Esophagus muscularis mucosa (tissue), 4 donors: ENCODE measurements at places on chromosomes 1 and 21. TPM values are rescaled to one million over a fixed set of nuclear protein-coding genes. Genes with fewer than 3 reads are reported as not detected.

- no peak for DNase-seq
- H3K27ac ChIP-seq: no peak overlapping the region
- H3K4me1 ChIP-seq: peaks cover 14% of the 10 kb centered on the region
- no peak overlapping the region for H3K4me3 ChIP-seq
- H3K36me3 ChIP-seq: no peaks in the 10 kb centered on the region
Observed at GRCh38 chr1:246095443-246095842, 411.6 kb downstream of the SMYD3 start.

DNA sequence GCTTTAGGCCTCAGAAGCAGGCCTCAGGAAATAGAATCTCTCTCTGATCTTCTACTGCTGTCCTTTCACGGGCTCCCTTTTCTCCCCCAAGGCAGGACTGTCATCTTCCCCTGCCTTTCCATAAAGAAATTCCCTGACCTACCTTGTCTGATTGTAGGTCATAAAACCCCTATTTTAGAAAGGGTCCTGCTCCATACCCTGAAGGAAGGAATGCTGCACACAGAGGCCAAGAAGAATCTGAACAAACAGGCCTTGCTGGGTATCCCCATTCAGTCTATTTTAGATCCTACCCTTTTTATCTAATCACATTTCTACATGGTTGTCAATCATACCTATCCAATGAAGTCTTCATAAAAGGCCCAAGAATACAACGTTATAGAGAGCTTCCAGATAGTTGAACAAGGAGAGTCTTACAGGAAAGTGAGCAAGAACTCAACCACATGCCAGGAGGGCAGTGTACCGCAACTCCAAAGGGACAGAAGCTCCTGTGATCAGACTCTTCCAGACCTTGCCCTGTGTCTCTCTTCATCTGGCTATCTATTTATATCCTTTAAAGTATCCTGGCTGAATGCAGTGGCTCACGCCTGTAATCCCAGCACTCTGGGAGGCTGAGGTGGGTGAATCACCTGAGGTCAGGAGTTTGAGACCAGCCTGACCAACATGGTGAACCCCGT lies 93.1 kb downstream of the SLC16A1 start:
- no peak for DNase-seq
- H3K27ac ChIP-seq: no peak overlapping the region
- H3K4me1 ChIP-seq: no peaks in the 10 kb centered on the region
- no peaks in the 10 kb centered on the region for H3K27me3 ChIP-seq
- H3K4me3 ChIP-seq: no peak overlapping the region
- no peaks in the 10 kb centered on the region for H3K36me3 ChIP-seq

- peak overlapping the region; percentile 68 for H3K27ac ChIP-seq
- no peaks in the 10 kb centered on the region for H3K4me1 ChIP-seq
- no peak for DNase-seq
- H3K4me3 ChIP-seq: no peak overlapping the region
- H3K36me3 ChIP-seq: no peaks in the 10 kb centered on the region
Observed at GRCh38 chr1:246111570-246111969, 395.5 kb downstream of the SMYD3 start.

DNA sequence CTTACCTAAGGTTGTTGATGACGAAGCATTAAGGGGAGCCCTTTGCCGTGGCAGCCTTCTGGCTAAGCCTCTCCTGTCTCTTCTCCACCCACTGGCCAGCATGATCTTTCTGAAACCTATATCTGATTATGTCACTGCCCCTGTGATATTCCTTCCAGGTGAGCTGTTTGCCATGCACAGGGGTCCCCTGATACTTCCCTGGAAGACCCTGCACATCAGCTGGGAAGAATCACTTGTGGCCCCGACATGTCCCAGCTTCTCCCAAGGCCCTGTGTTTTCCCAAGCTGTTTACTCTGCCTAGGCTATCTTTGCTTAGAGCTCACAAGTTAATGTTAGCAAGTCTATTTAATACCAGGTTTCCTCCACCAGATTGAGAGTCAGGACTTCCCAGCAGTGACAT lies 12.3 kb downstream of the RD3 start:
- H3K4me3 ChIP-seq: no peak overlapping the region
- H3K27me3 ChIP-seq: peaks cover 26% of the 10 kb centered on the region
- H3K36me3 ChIP-seq: no peaks in the 10 kb centered on the region
- peaks cover 3% of the 10 kb centered on the region for H3K4me1 ChIP-seq
- DNase-seq: no peak
- H3K27ac ChIP-seq: no peak overlapping the region

DNA sequence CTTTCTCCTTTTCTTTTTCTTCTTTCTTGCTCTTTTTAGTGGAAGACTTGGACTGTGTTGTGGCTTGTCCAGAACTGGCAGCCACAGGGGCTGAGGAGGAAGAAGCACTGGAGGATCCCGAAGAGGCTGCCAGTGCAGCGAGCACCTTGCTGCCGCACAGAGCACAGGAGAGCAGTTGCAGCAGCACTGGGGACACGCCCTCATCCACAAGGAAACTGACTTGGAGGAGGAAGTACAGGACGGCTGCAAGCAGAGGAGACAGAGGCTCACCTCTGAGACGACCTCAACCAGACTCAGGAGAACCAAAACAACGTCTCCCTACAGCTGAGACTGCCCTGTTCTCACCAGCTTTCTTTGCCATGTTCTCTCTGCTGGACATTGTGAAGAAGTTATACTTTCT lies 88.9 kb downstream of the UBR4 start:
- no peaks in the 10 kb centered on the region for H3K27me3 ChIP-seq
- H3K36me3 ChIP-seq: peaks cover 100% of the 10 kb centered on the region
- no peaks in the 10 kb centered on the region for H3K4me1 ChIP-seq
- no peak for DNase-seq
- H3K4me3 ChIP-seq: no peak overlapping the region
- H3K27ac ChIP-seq: no peak overlapping the region

GRCh38 chr1:5872886-5873285 lies 119.3 kb downstream of the NPHP4 start:
- no peak for DNase-seq
- H3K4me1 ChIP-seq: no peaks in the 10 kb centered on the region
- no peak overlapping the region for H3K27ac ChIP-seq
- no peak overlapping the region for H3K4me3 ChIP-seq

- peaks cover 40% of the 10 kb centered on the region for H3K27me3 ChIP-seq
- H3K4me3 ChIP-seq: no peak overlapping the region
- no peak overlapping the region for H3K27ac ChIP-seq
- no peak for DNase-seq
Observed at GRCh38 chr1:114853584-114853983, 1.1 kb upstream of the SYCP1 start.

- H3K4me1 ChIP-seq: peaks cover 46% of the 10 kb centered on the region
- no peak for DNase-seq
- H3K4me3 ChIP-seq: no peak overlapping the region
Observed at GRCh38 chr1:81873946-81874345, 73.2 kb downstream of the ADGRL2 start.

- no peak overlapping the region for H3K4me3 ChIP-seq
- peaks cover 60% of the 10 kb centered on the region for H3K36me3 ChIP-seq
- no peak overlapping the region for H3K27ac ChIP-seq
- H3K27me3 ChIP-seq: no peaks in the 10 kb centered on the region
- peaks cover 26% of the 10 kb centered on the region for H3K4me1 ChIP-seq
- no peak for DNase-seq
Observed at GRCh38 chr1:223751696-223752095, 39.4 kb downstream of the CAPN2 start.

DNA sequence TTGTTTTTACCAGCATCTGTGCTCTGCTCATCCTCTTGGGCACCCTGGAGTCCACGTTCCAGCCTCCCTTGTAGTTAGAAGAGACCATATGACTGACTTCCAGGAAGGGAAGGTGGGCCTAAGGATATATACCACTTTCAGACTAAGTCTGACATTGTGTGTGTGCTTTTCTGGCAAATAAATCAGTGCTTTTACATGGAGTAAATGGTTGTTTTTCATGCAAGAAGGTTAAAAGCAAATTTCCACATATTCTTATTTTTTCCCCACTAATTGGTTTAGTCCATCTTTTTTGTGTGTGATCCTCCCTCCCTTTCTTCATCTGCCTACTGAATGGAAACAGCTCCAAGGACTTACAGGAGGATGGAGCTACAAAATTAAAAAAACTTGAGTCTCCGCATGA lies 119.8 kb downstream of the TBX15 start:
- no peaks in the 10 kb centered on the region for H3K27me3 ChIP-seq
- H3K4me1 ChIP-seq: no peaks in the 10 kb centered on the region
- DNase-seq: no peak
- H3K36me3 ChIP-seq: no peaks in the 10 kb centered on the region
- no peak overlapping the region for H3K4me3 ChIP-seq
- H3K27ac ChIP-seq: no peak overlapping the region

DNA sequence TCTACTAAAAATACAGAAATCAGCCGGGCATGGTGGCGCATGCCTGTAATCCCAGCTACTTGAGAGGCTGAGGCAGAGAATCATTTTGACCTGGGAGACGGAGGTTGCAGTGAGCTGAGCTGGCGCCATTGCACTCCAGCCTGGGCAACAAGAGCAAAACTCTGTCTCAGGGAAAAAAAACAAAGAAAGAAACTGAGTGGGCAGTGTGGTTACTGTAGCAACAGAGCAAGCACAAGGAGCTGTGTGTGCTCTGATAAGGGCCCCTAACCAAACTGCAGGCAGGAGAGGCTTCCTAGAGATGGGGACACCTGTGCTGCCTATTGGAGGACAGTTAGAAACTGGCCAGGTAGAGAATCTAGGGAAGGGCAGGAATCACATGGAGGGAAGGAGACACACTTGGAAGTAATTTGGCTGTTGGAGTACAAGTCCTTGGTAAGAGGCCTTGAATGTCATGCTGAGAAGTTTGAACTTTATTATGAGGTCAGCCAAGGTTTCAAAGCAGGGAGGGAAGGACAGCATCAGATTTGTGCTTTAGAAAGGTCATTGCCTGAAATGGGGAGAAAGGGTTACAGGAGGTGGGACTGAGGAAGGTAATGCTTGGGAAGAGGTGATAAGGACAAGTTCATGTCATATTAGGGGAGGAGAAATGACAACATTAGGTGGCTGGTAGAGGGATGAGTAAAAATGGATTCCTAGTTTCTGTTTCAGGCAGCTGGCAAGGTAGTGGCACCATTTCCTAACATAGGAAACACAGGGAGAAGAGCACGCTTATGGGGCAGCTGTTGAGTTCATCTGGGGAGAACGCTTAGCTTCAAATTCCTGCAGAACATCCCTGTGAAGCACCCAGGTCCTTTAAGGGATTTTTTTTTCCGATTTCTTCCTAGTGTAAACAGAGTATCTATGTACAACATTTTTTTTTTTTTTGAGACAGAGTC lies 69.2 kb upstream of the ARTN start:
- DNase-seq: no peak
- no peaks in the 10 kb centered on the region for H3K27me3 ChIP-seq
- H3K4me3 ChIP-seq: no peak overlapping the region
- no peaks in the 10 kb centered on the region for H3K36me3 ChIP-seq

GRCh38 chr1:3070309-3070643 lies 1.3 kb downstream of the PRDM16 start:
- H3K27ac ChIP-seq: peak overlapping the region; percentile 80
- no peak for DNase-seq
- peak overlapping the region; percentile 84 for H3K4me3 ChIP-seq
- H3K4me1 ChIP-seq: peaks cover 18% of the 10 kb centered on the region

- peaks cover 2% of the 10 kb centered on the region for H3K4me1 ChIP-seq
- H3K4me3 ChIP-seq: no peak overlapping the region
- no peak for DNase-seq
- no peak overlapping the region for H3K27ac ChIP-seq
Observed at GRCh38 chr1:47527653-47528272, 89.9 kb downstream of the FOXD2 start.

GRCh38 chr1:7642418-7642704 lies 128.7 kb upstream of the VAMP3 start:
- no peak for DNase-seq
- H3K27me3 ChIP-seq: no peaks in the 10 kb centered on the region
- peaks cover 19% of the 10 kb centered on the region for H3K4me1 ChIP-seq
- no peak overlapping the region for H3K27ac ChIP-seq
- no peaks in the 10 kb centered on the region for H3K36me3 ChIP-seq

- peaks cover 7% of the 10 kb centered on the region for H3K36me3 ChIP-seq
- H3K4me3 ChIP-seq: no peak overlapping the region
- no peaks in the 10 kb centered on the region for H3K27me3 ChIP-seq
- H3K27ac ChIP-seq: no peak overlapping the region
- H3K4me1 ChIP-seq: peaks cover 12% of the 10 kb centered on the region
Observed at GRCh38 chr21:46471514-46471913, 12.8 kb downstream of the DIP2A start.

DNA sequence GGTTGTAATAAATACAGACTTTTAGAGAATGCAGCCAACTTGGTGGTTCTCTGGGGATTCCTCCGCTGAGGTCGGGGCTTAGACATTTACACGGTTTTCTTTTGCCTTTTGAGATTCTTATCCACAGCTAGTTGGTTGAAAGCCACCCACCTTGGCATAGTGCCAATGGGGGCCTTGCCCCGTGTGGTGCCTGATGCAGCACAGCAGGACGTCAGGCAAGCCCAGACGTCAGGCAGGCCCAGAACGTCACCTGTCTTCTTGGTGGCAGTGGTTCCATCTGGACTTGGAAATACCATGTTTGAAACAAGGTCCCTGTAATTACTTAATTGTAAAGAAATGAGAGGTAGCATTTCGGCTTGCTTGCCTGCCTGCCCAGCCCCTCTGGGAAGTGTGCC lies 78.5 kb downstream of the GALNT2 start:
- H3K4me1 ChIP-seq: peaks cover 99% of the 10 kb centered on the region
- peak overlapping the region; percentile 0 for H3K27ac ChIP-seq
- no peaks in the 10 kb centered on the region for H3K27me3 ChIP-seq
- DNase-seq: no peak
- no peaks in the 10 kb centered on the region for H3K36me3 ChIP-seq

GRCh38 chr21:37871121-37871862 lies 45.0 kb downstream of the KCNJ6 start:
- H3K4me3 ChIP-seq: no peak overlapping the region
- no peaks in the 10 kb centered on the region for H3K36me3 ChIP-seq
- no peak for DNase-seq
- H3K27ac ChIP-seq: no peak overlapping the region
- H3K4me1 ChIP-seq: no peaks in the 10 kb centered on the region

GRCh38 chr1:180627411-180627810 lies 4.4 kb upstream of the XPR1 start:
- no peak overlapping the region for H3K27ac ChIP-seq
- H3K4me1 ChIP-seq: peaks cover 9% of the 10 kb centered on the region
- DNase-seq: no peak
- no peaks in the 10 kb centered on the region for H3K36me3 ChIP-seq

GRCh38 chr1:97904534-97904933 lies 16.3 kb downstream of the DPYD start:
- H3K4me3 ChIP-seq: no peak overlapping the region
- H3K36me3 ChIP-seq: no peaks in the 10 kb centered on the region
- peaks cover 39% of the 10 kb centered on the region for H3K4me1 ChIP-seq
- no peaks in the 10 kb centered on the region for H3K27me3 ChIP-seq
- no peak overlapping the region for H3K27ac ChIP-seq
- no peak for DNase-seq

GRCh38 chr1:216221260-216221700 lies 202.0 kb downstream of the USH2A start:
- H3K4me3 ChIP-seq: peak overlapping the region; percentile 54
- peak overlapping the region; percentile 47 for H3K27ac ChIP-seq
- no peak for DNase-seq
- H3K4me1 ChIP-seq: peaks cover 9% of the 10 kb centered on the region
- H3K36me3 ChIP-seq: no peaks in the 10 kb centered on the region

CELA3A gene
- not detected for total RNA-seq

SYT14 gene
- total RNA-seq: 0.11 TPM

RAP1GAP gene
- total RNA-seq: 0.83 TPM

TMEM82 gene
- not detected for total RNA-seq

ACBD3 gene
- 28.1 TPM for total RNA-seq

CRP gene
- total RNA-seq: 0.65 TPM

HFM1 gene
- 1.6 TPM for total RNA-seq

CNIH3 gene
- total RNA-seq: 2.3 TPM

KPRP gene
- not detected for total RNA-seq

NLRP3 gene
- 4.5 TPM for total RNA-seq

NEGR1 gene
- 58.8 TPM for total RNA-seq

SPTA1 gene
- total RNA-seq: 0.06 TPM

DNM3 gene
- total RNA-seq: 3.6 TPM
